ENCODE measurements at places on chromosomes 1 and 21. TPM values are rescaled to one million over a fixed set of nuclear protein-coding genes. Genes with fewer than 3 reads are reported as not detected.

RRP1B gene
- total RNA-seq = 20.3 TPM

ANKRD13C gene
- total RNA-seq = 19.1 TPM

AMY1A gene
- 2.5 TPM for total RNA-seq

DIO1 gene
- 1.2 TPM for total RNA-seq

PTPN14 gene
- total RNA-seq = 38.0 TPM

HTR6 gene
- total RNA-seq = not detected

KCND3 gene
- total RNA-seq = 10.2 TPM

DNA sequence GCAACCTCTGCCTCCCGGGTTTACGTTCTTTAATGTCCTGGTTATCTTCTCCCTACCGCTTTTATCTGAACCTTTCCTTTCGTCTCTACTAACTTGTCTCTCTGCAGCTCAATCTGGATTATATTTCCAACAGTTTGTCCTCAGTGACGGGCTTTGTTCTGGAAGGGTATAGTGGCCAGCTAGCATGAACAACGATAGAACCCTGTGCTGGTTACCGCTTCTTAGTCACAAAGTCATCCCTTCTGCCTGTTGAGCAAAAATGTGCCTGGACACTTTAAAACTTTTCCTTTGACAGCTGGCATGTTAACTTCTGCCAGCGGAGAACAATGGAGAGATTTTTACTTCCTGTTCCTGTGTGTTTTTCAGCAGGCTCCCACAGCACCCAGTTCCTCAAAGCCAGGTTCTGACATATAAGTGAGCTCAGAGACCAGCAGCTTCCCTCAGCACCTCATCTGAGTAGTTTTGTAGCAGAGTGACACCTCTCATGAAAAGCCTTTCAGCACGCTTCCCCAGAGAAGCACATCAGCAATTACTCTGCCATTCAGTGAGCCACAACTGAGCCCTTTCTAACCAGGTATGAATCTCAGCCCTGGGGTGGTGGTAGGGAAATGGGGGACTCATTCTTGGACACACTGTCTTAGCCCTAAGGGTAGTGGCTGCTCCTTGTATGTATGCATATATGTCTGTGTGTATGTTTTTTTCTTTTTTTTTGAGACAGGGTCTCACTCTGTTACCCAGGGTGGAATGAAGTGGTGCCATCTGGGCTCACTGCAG is 23.6 kb upstream of the CCDC17 start:
- H3K27me3 ChIP-seq = no peaks in the 10 kb centered on the region
- peaks cover 56% of the 10 kb centered on the region for H3K36me3 ChIP-seq
- DNase-seq = no peak
- H3K27ac ChIP-seq = no peak overlapping the region
- no peaks in the 10 kb centered on the region for H3K4me1 ChIP-seq

DNA sequence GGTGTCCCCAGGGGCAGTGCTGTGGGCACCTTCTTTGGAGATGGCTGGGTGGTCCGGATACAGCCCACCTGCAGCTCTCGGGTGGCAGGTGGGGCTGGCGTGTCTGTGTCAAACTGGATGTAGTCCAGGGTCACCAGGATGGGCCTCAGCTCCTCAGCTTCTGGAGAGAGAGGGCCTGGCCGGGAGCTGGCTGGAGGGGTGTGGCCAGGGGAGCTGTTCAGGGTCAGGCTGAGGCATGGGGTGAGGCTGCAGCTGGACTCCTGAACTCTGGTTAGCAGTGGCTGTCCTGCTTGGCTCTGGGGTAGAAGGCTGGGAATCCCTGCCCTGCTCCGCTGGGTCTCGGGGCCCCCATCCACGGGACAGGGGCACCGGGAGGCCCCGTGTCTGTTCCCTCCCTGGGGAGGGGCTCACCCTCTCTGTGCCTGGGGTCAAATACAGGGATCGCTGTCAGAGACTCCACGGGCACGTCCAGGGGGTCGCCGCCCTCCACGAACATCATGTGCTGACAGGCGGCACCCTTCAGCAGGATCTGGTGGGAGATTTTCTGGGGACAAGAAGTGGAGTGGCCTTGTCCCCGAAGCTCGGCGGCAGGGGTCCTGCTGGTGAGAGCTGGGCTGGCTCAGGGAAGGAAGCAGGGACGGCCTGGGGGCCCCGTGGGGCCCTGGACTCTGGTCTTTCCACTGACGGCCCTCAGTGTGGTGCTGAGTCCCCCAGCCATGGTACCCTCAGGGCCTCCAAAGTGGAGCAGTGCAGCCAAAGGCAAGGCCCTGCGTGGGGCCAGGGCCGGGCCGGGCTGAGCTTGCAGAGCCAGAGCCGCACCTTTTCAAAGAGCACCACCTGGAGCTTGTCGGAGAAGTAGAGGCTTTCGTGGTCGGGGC is 4.1 kb upstream of the TMEM52 start:
- H3K36me3 ChIP-seq = no peaks in the 10 kb centered on the region
- peaks cover 11% of the 10 kb centered on the region for H3K27me3 ChIP-seq
- no peak overlapping the region for H3K4me3 ChIP-seq
- H3K4me1 ChIP-seq = peaks cover 6% of the 10 kb centered on the region
- H3K27ac ChIP-seq = no peak overlapping the region

DNA sequence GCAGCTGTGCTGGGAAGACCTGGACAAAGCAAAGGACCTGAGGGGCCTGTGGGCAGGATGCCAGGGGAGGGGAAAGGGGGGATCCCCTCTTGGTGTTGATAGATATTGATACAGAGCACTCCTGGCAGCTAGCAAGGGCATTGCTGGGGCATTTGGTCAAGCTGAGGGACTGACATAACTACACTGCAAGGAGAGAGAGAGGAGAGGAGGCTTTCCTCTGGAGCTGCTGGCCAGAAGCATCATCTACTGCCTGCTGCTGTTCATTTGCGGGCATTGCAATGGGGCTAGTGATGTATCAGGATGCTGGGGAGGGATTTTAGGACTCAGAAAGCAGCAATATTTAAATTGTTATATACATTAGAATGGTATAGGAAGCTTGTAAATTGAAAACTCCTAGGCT is 142.0 kb downstream of the ZNF648 start:
- DNase-seq = no peak
- H3K4me1 ChIP-seq = no peaks in the 10 kb centered on the region
- no peaks in the 10 kb centered on the region for H3K27me3 ChIP-seq
- no peak overlapping the region for H3K27ac ChIP-seq
- H3K4me3 ChIP-seq = no peak overlapping the region
- H3K36me3 ChIP-seq = no peaks in the 10 kb centered on the region

DNA sequence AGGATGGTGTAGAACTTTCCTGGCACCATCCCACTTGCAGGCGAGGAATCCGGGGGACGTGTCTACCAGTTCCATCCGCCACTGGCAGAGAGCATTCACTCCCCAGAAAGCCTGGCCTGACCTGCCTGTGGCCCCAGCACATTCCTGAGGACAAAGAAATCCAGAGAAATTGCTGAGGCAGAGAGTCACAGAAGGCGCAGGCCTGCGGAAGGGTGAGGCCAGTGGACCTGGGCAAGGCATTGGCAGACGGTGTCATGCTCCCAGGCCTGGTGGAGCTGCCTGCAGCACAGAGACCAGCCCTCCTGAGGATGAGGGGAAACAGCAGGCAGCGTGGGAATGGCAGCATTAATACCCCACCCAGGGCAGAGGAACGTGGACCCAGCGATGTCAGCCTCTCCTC is 81.2 kb upstream of the F3 start:
- no peaks in the 10 kb centered on the region for H3K4me1 ChIP-seq
- H3K27me3 ChIP-seq = no peaks in the 10 kb centered on the region
- no peaks in the 10 kb centered on the region for H3K36me3 ChIP-seq

DNA sequence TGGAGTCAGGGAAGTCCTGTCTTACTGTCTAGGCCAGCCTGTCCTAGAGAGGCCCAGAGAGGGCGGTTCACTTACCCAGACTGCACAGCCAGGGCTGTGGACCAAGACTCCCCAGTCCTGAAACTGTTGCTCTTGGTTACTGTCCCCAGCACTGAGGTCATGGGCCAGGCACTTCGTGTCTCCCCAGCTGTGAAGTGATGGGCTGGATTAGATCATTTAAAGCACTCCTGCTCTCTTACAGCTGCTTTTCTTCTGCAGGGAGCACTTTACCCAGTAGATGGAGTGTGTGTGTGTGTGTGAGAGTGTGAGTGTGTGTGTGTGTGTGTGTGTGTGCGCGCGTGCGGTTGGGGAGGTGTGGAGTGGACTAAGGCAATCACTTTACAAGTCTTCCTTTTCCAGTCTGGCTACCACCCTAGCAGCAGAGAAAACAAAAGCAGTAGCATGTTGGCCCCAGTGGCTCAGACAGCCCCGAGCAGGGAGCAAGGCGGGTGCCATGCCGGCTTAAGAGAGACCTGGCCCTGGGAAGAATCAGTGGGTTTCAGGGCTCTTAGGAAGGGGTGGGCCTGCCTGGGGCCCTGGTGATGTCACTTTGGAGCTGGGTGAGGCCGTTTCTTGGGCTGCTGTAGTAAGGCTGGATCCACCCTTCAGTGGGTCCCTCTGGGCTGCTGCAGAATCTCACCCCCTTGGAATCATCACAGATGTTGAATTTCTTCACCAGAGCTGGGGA is 2.4 kb downstream of the SPSB1 start:
- peak overlapping the region; percentile 74 for H3K4me3 ChIP-seq
- H3K27me3 ChIP-seq = peaks cover 6% of the 10 kb centered on the region
- peak overlapping the region; percentile 83 for H3K27ac ChIP-seq
- no peaks in the 10 kb centered on the region for H3K36me3 ChIP-seq

- no peak overlapping the region for H3K4me3 ChIP-seq
- DNase-seq = no peak
- H3K27me3 ChIP-seq = no peaks in the 10 kb centered on the region
- H3K4me1 ChIP-seq = no peaks in the 10 kb centered on the region
- no peak overlapping the region for H3K27ac ChIP-seq
These were observed 8.1 kb downstream of the AGL start for GRCh38 chr1:99858286-99858685.

DNA sequence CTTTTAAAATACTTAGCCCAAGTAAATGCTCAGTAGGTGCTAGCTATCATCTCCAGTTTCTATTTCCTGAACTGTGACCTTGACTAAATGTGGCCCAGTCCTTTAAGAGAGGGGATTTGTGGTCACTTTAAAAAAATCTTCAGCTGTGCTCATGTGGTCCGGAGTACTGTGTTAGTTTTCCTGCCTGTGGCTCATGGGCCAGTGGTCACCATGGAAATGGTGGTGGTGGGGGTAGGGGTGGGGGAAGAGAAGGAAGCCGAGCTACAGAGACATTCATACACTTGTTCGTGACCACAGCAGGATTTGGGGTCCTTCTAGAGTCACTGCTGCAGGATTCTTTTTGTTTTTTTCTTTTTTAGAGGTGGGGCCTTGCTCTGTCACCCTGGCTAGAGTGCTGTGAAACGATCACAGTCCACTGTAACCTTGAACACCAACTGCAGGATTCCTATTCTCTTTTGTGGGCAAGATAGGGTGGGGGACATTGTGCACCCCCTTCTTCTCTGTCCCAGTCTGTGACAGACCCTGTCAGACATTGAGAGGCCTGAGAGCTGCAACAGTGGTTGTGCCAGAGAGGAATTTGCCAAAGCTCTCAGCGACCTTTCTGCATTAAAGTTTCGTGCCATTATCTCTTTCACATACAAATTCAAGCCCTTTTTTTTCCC is 25.8 kb downstream of the KIF26B start:
- H3K27ac ChIP-seq = no peak overlapping the region
- H3K4me1 ChIP-seq = no peaks in the 10 kb centered on the region
- no peak overlapping the region for H3K4me3 ChIP-seq
- no peaks in the 10 kb centered on the region for H3K27me3 ChIP-seq

GRCh38 chr1:163697137-163697536 is 375.4 kb downstream of the NUF2 start:
- H3K4me3 ChIP-seq = no peak overlapping the region
- H3K4me1 ChIP-seq = no peaks in the 10 kb centered on the region
- DNase-seq = no peak
- H3K36me3 ChIP-seq = no peaks in the 10 kb centered on the region

DNA sequence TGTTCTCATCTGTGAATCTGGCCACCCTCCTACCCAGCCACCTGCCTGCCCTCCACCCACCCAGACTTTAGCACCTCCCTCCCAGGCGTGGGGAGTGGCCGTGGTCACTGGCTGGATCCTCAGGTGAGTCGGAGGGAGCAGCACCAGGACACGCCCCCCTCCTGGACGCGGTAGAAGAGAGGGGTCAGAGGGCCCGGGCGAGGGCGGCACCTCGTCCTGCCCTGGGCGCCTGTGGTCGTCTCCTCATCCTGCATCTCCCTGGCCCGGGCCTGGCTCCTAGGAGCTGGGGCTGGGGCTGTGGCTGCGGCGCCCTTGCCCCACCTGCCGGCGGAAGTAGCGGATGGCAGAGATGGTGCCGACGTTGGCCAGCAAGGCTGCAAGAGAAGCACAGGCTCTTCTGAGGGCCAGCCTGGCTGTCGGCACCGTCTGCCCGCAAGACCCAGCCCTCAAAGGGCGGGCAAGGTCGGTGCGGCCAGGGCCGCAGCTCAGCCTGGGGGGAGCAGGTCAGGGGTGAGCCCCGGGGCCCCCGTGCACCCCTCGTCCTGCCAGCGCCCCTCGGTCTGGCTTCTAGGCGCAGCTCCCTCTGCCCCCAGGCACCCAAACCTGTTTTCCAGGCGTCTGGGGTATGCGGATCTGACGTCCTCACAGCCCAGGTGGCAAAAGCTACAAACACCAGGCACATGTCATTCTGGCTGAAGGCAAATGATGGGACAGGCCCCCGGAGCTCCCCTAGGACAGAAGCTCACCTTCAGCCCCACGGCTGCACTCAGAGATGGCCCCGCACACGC is 5.8 kb downstream of the PERM1 start:
- H3K27ac ChIP-seq = no peak overlapping the region
- peak; percentile 89 for DNase-seq
- H3K27me3 ChIP-seq = peaks cover 14% of the 10 kb centered on the region
- peaks cover 5% of the 10 kb centered on the region for H3K4me1 ChIP-seq
- H3K36me3 ChIP-seq = no peaks in the 10 kb centered on the region
- H3K4me3 ChIP-seq = no peak overlapping the region

Measured in left lung (tissue), 14 donors.